ENCODE measurements at places on chromosomes 11 and 22.
A peak's percentile ranks its signal among the peaks of the same experiment; 100 is the strongest.

DNA sequence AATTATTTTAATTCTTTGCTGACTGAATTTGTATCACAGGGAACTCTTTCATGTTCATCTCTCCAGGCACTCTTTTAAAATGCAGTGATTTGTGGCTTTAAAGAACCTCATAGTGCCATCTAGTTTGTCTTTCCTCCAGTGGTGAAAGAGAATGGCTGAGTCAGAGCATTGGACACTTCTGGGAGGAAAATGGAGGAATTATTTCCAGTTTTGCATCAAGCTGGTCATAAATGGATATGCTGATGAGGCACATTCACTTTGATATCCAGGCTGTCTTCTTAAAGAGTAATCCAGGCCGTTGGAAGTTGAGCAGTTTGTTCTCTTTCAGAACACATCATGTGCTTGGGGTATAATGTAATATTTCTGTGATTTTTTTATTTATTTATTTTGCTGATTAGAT, 273.7 kb downstream of the DDX10 start:
- DNase-seq = no peak

GRCh38 chr11:14614091-14614622, 29.4 kb upstream of the PDE3B start:
- no peak for DNase-seq

- no peak for DNase-seq
Measured at GRCh38 chr11:110860461-110860860, 148.2 kb upstream of the ARHGAP20 start.

DNA sequence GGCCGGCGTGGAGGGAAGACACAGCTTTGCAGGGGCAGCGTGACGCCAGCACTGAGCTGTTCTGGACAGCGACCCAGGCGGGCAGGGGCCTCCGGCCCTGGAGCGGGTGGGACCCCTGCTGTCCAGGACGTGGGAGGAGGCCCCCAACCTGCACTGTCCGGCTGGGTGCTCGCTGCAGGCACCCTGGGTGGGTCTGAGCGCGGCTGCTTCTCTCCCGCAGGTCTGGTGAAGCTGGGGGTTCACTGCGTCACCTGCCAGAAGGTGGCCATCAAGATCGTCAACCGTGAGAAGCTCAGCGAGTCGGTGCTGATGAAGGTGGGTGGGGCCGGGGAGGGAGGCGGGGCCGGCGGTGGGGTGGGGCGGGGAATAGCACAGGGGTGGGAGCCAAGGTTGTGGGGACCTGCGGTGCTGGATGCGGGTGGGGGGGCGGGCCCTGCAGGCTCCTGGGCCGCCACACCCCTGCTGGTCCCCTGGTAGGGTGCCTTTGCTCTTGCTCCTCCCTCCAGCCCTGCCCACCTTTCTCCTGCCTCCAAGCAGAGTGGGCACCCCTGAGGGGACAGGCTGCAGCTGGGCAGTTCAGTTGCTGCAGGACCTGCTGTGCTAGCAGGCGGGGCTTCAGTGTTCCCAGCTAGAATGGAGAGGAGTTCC, 46.2 kb downstream of the BRSK2 start:
- DNase-seq = no peak

GRCh38 chr11:72224564-72225410, at the start of gene INPPL1:
Gene INPPL1 (plus strand): TSS chr11:72224767. CDS start chr11:72224985, 218 bp downstream.
- peak; percentile 68 for DNase-seq
